ENCODE measurements at places on chromosomes 2 and 18.
A peak's percentile ranks its signal among the peaks of the same experiment; 100 is the strongest.

DNA sequence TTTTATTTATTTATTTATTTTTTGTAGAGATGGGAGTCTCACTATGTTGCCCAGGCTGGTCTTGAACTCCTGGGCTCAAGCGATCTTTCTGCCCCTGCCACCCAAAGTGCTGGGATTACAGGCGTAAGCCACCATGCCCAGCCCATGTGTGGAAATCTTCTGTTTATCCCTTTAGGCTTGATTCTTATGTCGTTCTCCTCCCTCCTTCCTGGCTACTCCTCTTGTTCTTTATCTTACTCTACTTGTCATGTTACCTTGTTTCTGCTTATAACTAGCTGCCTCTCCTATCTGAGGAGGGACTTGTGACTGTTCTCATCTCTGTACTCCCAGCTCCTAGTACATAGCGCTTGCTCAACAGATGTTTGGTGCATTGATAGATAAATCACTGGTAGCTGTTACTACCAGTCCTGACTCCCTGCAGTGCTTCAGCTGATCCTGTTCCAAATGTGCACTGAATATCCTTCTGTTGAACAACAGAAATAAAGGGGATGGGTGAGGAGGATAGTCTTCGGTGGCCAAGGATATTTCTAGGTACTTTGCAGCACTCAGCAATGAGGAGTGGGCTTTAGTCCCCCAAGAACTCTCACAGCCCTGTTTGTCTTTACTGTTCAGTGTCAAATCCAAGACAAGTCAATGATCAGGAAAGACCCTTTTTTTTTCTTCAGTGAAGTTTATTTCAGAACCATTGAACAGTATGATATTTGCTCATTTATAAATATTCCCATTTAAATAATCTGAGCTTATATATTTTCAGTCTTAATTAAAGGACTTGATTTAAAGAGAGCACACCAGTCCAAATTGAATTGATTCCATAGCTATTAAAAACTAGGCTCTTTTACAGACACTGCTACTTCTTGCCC lies 7.2 kb downstream of the IL1B start:
- no peak for DNase-seq

GRCh38 chr18:63578357-63578958 lies 8.7 kb upstream of the SERPINB13 start:
- DNase-seq: peak; percentile 11

DNA sequence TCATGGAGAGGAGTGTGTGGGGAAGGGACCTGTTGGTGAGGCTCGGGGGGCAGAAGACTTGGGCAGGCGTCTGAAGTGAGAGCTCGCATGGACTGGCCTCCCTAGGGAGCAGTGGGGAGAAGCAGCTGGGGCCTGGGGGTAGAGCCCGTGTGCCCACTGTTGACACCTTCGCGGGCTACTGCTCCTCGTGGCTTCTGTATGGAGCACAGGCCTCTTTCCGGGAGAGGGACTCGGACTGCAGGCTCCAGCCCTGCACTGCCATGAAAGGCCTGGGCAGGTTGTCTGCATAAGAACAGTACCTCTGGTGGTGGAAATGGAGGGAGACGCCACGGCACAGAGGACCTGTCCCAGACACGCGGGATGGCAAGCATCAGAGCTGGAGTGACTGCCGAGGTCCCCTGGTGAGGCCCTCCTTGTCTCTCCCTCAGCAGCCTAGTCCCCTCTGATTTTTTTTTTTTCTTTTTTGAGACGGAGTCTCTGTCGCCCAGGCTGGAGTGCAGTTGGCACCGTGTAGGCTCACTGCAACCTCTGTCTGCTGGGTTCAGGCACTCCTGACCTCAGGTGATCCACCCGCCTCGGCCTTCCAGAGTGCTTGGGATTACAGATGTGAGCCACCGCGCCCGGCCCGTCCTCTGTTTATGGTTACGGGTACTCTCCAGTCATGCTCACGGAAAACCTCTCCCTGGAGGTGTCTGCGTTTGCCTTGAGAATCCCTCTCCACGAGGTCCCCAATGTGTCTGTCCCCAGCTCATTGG lies 44.7 kb upstream of the PTMA start:
- no peak for DNase-seq

- DNase-seq: no peak
Observed at GRCh38 chr2:83705146-83705545, 753.9 kb downstream of the SUCLG1 start.

DNA sequence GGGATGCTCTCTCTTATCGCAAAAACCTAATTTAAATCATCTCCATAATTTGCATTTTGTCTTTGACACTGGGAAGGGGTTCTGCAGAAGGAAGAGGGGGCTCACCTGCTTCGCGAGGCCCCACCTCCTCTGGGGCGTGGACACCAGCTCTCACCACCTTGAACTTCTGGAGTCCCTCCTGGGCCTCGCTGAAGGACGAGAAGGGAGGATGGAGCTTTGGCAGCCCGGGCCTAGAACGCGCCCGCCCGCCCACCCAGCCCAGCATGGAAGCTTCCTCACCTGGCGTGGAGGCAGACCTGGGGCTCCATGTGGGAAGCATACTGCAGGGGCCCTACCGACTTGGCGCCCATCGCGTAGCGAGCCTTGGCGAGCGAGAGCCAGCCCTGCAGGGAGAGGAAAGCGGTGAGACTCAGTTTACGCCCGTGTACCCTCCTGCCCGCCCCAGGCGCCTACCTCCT lies 1.1 kb upstream of the IMP4 start:
- no peak for DNase-seq

GRCh38 chr18:66640431-66640830 lies 36.5 kb upstream of the CDH19 start:
- DNase-seq: no peak

- DNase-seq: no peak
Observed at GRCh38 chr2:82342356-82342755, 2037.8 kb upstream of the LRRTM1 start.

DNA sequence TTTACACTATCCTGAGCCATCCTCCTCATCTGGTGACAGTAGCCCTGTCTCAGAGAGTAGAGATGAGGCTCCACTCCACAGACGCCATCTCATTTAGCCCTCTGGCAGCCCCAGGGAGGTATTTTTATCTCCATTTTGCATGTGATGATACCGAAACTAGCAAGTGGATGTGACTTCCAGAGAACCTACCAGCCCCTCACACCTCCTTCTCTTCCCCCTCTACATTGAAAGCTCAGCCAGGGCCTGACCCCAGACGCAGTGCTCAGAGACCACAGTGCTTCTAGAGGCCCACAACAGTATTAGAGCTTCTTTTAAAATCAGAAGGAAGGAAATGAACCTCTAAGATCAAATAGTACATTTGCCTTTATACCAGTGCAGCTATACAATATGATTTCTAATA lies 8.3 kb downstream of the GYPC start:
- no peak for DNase-seq

DNA sequence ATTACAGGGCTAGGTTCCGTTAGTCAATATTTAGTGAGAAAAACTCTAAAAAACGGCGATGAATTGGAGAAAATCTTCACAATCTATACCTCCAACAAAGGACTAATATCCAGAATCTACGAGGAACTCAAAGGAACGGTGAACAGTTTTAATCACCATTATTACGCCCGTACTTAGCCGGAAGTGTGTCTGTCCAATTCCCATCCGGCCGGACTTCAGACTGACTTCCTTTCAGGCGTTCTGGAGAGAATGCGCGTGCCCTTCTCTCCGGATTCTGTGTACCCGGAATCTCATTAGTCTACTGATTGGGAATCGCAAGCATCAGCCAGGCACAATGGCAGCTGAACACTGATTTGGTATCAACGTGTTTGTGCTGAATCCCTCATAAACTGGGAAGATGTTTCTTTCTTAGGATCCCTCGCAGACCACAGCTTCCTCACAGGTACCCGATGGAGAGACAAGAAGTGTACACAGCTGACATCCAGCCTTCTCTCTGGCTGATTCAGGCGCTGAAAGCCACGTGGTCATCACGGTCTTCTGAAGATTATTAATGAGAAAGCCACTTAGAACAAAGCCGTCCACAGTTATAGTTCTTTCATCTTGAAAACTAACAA lies 239.9 kb downstream of the ZNF516 start:
- no peak for DNase-seq

GRCh38 chr2:69578198-69578540 lies 65.4 kb downstream of the AAK1 start:
- DNase-seq: no peak

- no peak for DNase-seq
Observed at GRCh38 chr2:65501074-65501473, 68.7 kb upstream of the SPRED2 start.

DNA sequence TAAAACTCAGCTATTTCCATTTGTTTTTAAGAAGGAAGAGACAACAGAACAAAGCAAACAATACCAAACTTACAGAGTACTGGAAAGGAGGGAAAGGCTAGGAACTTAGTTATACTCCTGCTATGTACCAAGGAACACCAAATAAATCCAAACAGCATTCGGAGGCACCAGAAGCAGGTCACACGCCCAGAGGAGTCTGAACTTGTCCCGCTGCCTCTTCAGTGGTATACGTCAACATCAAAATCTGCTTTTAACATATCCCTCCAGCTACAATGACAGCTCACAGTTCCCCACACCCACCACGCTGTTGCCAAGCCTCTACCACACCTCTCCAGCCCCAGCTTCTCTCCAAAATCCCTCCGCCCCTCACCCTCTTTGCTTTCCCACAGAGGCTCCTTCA lies 17.3 kb downstream of the C2orf76 start:
- no peak for DNase-seq

DNA sequence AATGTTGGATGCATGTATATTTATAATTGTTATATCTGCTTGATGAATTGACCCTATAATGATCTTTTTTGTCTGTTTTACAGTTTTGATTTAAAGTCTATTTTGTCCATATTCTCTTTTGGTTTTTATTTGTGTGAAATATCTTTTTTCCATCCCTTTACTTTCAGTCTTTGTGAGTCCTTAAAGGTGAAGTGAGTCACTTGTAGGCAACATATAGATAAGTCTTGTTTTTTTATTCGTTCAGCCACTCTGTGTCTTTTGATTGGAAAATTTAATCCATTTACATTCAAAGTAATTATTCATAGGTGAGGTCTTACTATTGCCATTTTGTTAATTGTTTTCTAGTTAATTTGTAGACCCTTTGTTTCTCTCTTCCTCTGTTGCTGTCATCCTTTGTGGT lies 62.5 kb downstream of the NUP35 start:
- DNase-seq: no peak

DNA sequence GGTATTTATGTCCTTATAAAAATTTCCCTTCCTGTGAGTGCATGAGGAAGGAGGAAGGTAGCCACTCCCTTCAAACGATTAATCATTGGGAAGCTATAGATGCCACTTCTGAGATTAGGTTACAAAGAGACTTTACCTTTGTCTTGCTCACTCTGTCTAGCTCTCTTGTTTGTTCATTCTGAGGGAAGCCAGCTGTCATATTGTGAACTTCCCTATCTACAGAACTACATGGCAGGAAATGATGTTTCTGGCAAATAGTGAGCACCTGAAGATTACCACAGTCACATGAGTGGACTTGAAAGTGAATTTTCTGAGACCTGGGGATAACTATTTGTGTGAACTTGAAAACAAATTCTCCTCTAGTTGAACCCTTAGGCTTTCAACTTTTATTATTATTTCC lies 776.8 kb downstream of the CCDC85A start:
- no peak for DNase-seq

DNA sequence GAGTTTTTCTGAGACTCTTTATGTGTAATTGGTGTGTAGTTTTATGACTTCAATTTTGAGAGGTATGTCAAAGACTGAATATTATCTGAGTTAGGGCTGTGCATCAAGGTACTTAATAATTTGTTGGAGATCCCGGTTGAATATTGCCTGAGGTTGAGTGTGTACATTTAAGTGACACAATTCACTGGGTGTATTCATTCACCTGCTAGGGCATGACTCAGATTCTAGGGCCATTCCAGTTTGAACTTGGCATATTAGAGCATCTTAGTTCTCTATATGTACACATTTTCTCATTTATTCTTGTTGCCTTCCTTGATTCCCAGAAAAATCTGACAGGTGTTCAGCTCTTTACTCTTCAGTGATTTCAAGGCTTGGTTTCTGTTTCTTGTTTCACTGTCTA lies 12.5 kb downstream of the MAP4K4 start:
- DNase-seq: no peak

DNA sequence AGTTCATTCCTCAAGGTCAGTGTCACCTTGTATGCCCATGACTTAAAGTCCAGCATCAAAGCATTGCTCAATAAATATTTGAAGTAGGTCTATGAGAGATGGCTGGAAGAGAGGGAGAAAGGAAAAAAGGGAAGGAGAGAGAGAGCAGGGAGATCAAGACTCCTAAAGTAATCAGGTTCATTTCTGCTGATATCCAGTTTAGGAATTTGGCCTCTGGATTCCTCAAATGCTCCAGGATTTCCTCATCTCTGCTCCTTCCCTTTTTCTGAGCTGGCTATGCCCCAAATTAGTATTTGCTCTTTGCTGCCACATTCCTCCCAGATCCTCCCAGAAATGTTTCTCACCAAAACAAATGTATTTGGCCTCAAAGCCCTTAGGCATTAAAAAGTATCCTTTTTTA lies 739.4 kb upstream of the CHAC2 start:
- peak; percentile 77 for DNase-seq

- no peak for DNase-seq
Observed at GRCh38 chr2:59967691-59968090, 585.8 kb downstream of the BCL11A start.

GRCh38 chr2:160510617-160511016 lies 17.0 kb upstream of the RBMS1 start:
- no peak for DNase-seq

DNA sequence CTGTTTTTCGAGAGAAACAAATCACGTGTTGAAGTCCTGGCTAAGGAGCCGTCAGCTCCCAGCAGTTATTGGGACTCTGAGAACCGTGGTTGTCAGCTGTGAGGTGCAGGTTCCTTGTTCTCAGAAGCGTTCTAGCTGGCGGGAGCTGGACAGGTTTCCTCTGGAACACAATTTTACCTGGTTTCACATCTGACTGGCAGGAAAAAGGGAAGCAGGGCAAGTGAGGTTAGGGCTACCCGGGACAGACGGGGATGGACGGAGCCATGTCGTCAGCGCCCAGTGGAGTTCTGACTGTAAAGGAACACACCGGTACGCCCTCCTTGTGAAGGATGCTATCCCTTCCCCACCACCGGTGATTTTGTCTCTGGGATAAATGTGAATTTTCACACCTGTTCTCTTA lies 26.1 kb downstream of the ITGB1BP1 start:
- DNase-seq: no peak

DNA sequence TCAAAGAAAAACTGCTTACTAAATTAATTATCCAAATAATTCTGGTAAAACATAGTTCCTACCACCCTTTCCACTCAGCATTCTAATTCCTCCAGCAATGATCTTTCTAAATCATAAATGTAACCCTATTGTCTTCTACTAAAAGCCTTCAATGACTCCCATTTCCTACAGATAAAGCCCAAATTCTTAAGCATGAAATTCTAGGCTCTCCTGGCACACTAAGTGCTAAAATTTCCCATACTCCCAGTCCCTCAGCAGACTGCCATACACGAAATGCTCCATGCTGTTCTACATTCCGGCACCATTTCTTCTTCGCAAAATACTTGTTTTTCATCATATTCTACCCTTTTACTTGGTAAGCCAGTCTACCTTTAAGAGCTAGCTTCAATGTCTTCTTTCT lies 96.9 kb downstream of the CHN1 start:
- no peak for DNase-seq
